Sigmoid colon (tissue), 7 donors: ENCODE measurements at places on chromosomes 2 and 18. TPM values are rescaled to one million over a fixed set of nuclear protein-coding genes. Genes with fewer than 3 reads are reported as not detected.
A peak's percentile ranks its signal among the peaks of the same experiment; 100 is the strongest.

- H3K36me3 ChIP-seq = no peaks in the 10 kb centered on the region
- H3K4me1 ChIP-seq = no peaks in the 10 kb centered on the region
- DNase-seq = no peak
- H3K27me3 ChIP-seq = no peaks in the 10 kb centered on the region
- no peak overlapping the region for H3K27ac ChIP-seq
Observed at GRCh38 chr18:22434973-22435608, 17.4 kb upstream of the CTAGE1 start.

DNA sequence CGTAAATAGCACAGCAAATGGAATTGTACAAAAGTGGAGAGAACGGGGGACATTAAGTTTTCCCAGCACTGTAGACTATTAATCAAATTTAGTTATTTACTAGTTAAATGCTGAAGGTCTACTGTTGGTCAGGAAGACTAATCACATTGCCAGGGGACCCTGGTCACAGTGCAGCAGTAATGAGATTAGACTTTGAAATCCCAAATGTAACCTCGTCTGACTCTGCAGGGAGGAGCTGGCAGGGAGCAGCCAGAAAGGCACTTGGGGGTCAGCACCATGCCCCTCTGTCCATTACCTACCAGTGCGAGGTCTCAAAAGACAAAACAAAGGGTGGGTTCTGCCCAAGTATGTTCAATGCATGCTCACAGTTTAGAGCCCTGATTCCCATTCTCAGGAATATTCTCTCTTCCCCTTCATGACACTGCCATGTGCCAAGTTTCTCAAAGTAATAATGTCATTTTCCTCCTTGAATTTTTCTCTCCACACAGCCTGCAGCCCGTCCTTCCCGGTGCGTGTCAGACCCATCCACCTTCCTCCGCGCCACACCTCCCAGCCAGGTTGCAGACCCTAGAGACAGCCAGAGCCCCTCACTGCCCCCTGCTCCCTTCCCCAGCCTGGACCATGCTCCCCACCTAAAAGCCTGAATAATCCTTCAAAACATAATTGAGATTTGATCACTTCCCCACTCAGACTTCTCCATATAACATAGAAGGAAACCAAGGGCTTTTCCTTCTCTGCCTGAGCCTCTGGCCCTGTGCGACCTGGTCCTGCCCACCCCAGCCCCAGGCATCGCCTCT lies 52.5 kb downstream of the TMEM18 start:
- H3K27me3 ChIP-seq = no peaks in the 10 kb centered on the region
- no peak overlapping the region for H3K27ac ChIP-seq
- DNase-seq = no peak
- H3K4me1 ChIP-seq = no peaks in the 10 kb centered on the region
- no peaks in the 10 kb centered on the region for H3K36me3 ChIP-seq
- H3K4me3 ChIP-seq = no peak overlapping the region

GRCh38 chr2:242075168-242075567 lies 205.6 kb downstream of the RTP5 start:
- H3K27ac ChIP-seq = no peak overlapping the region
- H3K4me3 ChIP-seq = no peak overlapping the region

Gene CFC1
- total RNA-seq = not detected

Gene DYNAP
- total RNA-seq = not detected

DNA sequence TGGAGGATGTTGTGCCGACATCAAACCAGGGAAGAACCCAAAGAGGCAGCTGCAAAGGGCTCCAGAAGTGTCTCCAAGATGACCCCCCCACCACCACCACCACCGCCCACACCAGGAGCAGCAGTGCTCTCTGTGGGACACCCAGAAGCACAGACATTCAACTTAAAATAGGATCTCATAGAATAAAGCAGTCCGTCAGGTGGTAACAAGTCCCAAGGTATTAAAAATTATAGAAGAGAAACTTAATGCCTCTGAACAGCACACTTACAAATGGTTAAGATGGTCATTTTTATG lies 155.5 kb upstream of the ID2 start:
- no peaks in the 10 kb centered on the region for H3K27me3 ChIP-seq
- H3K36me3 ChIP-seq = no peaks in the 10 kb centered on the region
- no peak overlapping the region for H3K4me3 ChIP-seq

Gene SH3RF3
- total RNA-seq = 1.6 TPM

Gene CRYGD
- total RNA-seq = not detected

- H3K27me3 ChIP-seq = no peaks in the 10 kb centered on the region
- H3K36me3 ChIP-seq = no peaks in the 10 kb centered on the region
- no peak overlapping the region for H3K4me3 ChIP-seq
- peak; percentile 20 for DNase-seq
- no peaks in the 10 kb centered on the region for H3K4me1 ChIP-seq
Observed at GRCh38 chr2:98502556-98503335, 58.1 kb downstream of the INPP4A start.

Gene CSRNP3
- total RNA-seq = 5.4 TPM

DNA sequence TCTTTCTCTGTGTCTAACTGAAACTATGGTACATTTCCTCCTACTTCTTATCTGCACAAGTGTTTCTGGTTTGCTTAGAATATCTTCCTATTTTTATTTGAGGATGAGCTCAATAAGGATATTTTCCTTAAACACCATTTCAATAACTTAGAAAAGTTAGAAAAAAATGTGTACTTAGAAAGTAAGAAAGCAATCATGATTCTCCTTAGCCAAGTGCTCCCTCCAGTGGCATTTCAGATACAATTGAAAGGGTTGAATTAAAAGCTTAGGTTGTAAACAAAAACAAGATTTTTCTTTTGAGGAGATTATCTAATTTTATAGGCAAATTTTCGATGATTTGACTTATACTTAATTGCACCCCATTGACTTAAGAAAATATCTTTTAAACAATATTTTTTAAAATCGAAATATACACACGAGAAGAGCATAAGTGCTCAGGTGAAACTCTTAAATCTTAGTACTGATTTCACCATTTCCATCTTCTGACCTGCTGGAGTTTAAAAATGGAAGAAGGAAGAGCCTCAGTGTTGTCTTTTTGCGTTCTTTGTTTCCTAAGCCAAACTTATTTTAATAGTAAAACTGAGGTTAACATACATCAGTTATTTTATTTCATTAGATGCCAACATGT lies 26.9 kb downstream of the C18orf63 start:
- no peak overlapping the region for H3K27ac ChIP-seq
- no peaks in the 10 kb centered on the region for H3K27me3 ChIP-seq
- H3K36me3 ChIP-seq = no peaks in the 10 kb centered on the region
- H3K4me1 ChIP-seq = peaks cover 11% of the 10 kb centered on the region

Gene TLX2
- total RNA-seq = 1.2 TPM

Gene REG3G
- not detected for total RNA-seq

Gene EVX2
- 1.9 TPM for total RNA-seq

DNA sequence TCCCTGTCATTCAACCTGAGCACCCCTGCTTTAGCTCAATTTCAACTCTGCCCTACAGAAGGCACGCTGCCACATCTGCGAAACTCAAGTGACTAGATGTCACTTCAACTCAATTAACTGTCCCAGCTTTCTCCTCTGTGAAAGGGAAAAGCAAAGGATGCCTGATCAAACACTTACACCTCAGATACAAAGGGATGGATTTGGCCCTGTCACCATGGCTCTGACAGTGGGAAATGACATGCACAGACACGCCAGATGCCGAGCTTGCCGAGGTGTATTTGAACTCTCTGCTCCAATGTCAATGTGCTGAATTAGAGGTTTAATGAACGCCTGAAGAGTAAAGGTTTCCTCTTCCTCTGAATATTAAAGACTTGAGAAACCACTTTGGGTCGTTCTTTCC lies 481.1 kb downstream of the CBLN2 start:
- no peak overlapping the region for H3K27ac ChIP-seq
- no peak for DNase-seq
- no peaks in the 10 kb centered on the region for H3K36me3 ChIP-seq
- no peak overlapping the region for H3K4me3 ChIP-seq
- no peaks in the 10 kb centered on the region for H3K4me1 ChIP-seq

Gene SNTG2
- 0.99 TPM for total RNA-seq

Gene PLB1
- total RNA-seq = 5.0 TPM

DNA sequence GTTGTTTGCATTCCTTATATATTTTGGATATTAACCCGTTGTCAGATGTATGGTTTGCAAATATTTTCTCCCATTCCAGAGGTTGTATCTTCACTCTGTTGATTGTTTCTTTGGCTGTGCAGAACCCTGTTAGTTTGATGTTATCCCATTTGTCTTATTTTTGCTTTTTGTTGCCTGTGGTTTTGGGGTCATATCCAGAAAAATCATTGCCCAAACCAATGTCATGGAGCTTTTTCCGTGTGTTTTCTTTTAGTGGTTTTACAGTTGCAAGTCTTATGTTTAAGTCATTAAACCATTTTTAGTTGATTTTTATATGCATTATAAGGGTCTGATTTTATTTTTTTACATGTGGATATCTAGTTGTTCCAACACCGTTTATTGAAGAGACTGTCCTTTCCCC lies 35.8 kb downstream of the PPIG start:
- no peaks in the 10 kb centered on the region for H3K4me1 ChIP-seq
- DNase-seq = no peak
- H3K4me3 ChIP-seq = no peak overlapping the region
- H3K27ac ChIP-seq = no peak overlapping the region
- H3K27me3 ChIP-seq = no peaks in the 10 kb centered on the region
- H3K36me3 ChIP-seq = peaks cover 46% of the 10 kb centered on the region

GRCh38 chr2:39511219-39511604 lies 74.1 kb upstream of the MAP4K3 start:
- no peak for DNase-seq
- H3K27ac ChIP-seq = peak overlapping the region; percentile 78
- peaks cover 74% of the 10 kb centered on the region for H3K4me1 ChIP-seq
- H3K36me3 ChIP-seq = no peaks in the 10 kb centered on the region

DNA sequence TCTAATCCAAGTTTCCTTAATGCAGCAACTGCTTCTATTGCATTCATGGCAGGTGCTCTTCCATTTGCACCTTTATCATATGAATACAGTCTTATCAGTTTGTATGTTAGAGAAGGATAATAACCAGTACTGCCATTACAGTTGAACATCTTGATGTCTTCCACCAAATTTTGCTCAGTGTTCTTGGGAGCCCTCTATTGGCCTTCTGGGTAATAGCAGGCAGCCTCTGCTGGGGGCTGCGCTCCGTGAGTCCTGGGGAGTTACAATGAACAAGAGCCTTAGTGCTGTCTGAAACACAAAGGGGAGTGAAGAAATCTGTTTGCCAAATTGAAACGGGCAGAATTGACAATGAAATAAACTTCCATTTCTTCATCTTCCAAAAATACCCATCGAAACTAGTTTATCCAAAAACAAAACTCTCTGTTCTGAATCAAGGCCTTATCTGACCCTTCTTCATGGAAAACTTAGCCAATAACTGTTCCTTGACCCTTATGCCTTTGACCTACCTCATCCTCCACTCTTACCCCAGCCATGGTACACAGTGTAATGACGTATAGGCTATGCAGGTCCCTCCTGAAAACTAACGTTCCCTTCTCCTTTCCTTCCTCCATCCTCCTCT lies 79.9 kb downstream of the ALK start:
- no peaks in the 10 kb centered on the region for H3K36me3 ChIP-seq
- H3K27me3 ChIP-seq = no peaks in the 10 kb centered on the region
- H3K4me3 ChIP-seq = no peak overlapping the region
- no peak for DNase-seq
- no peaks in the 10 kb centered on the region for H3K4me1 ChIP-seq
- H3K27ac ChIP-seq = no peak overlapping the region

Gene SAG
- not detected for total RNA-seq

- DNase-seq = peak; percentile 33
- peak overlapping the region; percentile 23 for H3K27ac ChIP-seq
- peaks cover 14% of the 10 kb centered on the region for H3K4me1 ChIP-seq
- no peak overlapping the region for H3K4me3 ChIP-seq
- no peaks in the 10 kb centered on the region for H3K36me3 ChIP-seq
Observed at GRCh38 chr2:70111752-70112591, 24.7 kb downstream of the PCBP1 start.

- H3K4me3 ChIP-seq = no peak overlapping the region
- H3K36me3 ChIP-seq = no peaks in the 10 kb centered on the region
- H3K27ac ChIP-seq = no peak overlapping the region
- no peak for DNase-seq
Observed at GRCh38 chr2:36762764-36763490, 66.4 kb downstream of the VIT start.

- H3K27me3 ChIP-seq = no peaks in the 10 kb centered on the region
- peaks cover 23% of the 10 kb centered on the region for H3K4me1 ChIP-seq
- H3K27ac ChIP-seq = peak overlapping the region; percentile 93
- no peak for DNase-seq
- H3K4me3 ChIP-seq = peak overlapping the region; percentile 66
- H3K36me3 ChIP-seq = no peaks in the 10 kb centered on the region
Observed at GRCh38 chr2:197515315-197515738, 539 bp upstream of the MOB4 start.

Gene FAM110C
- 0.41 TPM for total RNA-seq

Gene LRRTM1
- 1.5 TPM for total RNA-seq

GRCh38 chr18:13416208-13416607 lies 197.6 kb downstream of the LDLRAD4 start:
- DNase-seq = no peak
- no peak overlapping the region for H3K4me3 ChIP-seq
- H3K27ac ChIP-seq = no peak overlapping the region
- no peaks in the 10 kb centered on the region for H3K36me3 ChIP-seq
- no peaks in the 10 kb centered on the region for H3K27me3 ChIP-seq

GRCh38 chr18:75238100-75238499 lies 27.5 kb downstream of the TSHZ1 start:
- H3K4me3 ChIP-seq = no peak overlapping the region
- no peak for DNase-seq
- H3K27ac ChIP-seq = no peak overlapping the region
- H3K27me3 ChIP-seq = no peaks in the 10 kb centered on the region

DNA sequence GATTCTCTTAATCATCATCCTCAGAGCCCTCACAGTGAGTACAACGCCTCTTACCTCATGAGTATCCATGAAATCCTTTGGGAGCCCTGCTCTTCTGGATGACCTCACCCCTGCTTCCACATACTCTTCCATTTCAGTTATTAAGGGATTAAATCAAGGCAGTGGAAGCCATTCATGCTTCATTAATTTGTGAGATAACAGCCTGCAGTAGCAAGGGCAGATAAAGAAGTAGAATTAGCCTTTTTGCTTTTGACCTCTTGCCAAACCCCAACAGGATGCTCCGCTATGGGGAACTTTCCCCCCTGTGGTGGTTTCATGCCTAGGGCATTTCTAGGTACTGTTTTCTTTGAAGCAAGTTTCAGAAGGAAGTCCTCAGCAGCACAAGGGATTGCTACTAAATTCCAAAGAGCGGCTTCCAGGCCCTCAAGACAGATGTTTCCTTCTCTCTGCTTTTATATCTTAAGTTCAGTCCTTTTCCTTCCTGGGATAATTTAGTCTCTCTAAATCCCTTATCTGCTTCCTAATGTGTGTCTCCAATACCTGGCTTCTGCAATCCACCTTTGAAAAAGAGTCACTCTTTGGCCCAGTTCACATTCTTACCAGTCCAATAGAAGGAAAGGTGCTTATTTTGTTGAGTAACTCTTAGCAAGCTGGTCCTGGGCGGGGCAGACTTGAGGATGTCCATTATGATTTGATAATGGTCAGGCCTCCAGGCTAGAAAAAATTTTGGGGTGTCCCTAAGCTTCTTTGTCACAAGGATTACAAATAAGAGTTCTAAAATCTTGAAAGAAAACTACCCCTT lies 76.9 kb downstream of the MYO1B start:
- no peaks in the 10 kb centered on the region for H3K4me1 ChIP-seq
- no peak for DNase-seq
- no peak overlapping the region for H3K27ac ChIP-seq
- no peaks in the 10 kb centered on the region for H3K36me3 ChIP-seq
